ENCODE measurements at places on chromosomes 3 and 15.
A peak's percentile ranks its signal among the peaks of the same experiment; 100 is the strongest.

DNA sequence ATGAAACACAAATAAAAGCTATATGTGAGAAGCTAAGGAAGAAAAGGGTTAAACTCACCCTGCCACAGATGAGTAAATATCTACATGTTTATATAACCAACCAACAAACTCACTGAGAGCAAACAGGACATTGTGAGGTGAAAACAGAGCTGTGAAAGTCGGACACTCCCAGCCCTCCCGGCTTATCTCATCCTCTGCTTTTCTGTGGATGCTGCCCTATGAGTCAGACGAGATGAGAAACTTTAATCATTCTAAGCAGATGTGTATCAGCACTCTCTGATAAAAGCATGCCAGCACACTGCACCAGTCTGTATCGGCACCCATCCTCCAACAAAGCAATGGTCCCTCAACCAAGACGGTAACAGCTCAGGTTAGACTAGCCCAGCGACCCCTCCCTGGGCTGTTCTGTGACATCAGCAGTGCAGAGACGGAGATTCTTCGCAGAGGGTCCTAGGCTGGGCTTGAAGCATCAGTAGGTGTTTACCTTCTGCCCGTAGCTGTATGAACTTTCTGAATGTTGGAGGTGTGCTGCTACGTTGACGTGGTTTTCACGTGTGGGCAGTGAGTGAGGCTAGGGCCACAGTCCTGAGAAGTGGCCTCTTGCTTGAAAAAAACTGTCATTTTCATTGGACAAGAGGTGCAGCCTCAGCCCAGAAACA lies 119.8 kb upstream of the ALDH1A3 start:
- DNase-seq, result peak; percentile 85

DNA sequence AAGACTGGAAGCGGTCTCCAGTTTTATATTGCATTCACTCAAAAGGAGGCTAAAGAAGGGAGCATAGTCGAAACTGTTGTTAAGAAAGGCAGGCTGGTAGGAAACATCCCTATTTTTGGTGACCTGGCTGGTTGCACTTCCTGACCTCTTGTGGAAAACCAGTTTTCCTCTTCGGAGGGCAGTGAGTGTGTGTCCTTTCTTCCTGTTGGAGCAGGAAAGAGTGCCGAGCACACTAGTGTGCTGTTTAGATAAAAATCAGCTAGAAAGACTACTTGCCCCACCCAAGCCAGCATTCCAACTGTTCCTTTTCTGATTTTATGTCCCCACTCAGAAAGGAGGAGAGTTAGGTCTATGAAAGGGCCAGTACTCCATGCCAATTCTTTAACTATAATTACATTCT lies 65.1 kb upstream of the CCR4 start:
- DNase-seq, result no peak

GRCh38 chr15:38335116-38335515 lies 82.5 kb downstream of the SPRED1 start:
- no peak for DNase-seq

DNA sequence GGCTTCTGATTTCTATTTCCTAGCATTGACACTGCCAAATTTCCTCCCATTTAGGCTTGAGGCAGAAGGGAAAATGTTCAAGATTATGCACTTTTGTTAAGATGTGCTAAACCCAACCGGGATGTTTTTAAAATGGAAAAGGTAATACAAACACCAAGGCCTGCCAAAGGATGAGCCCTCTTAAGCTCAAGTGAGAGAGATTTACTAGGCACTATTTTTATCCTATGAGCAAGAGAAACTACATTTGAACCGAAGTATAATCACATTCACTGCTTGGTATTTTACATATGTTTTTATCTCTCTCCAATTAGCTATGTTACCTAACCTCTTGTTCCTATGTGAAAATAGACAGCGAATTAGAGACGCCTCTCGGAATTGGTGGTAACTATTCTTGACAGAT lies 295.8 kb downstream of the GABRB3 start:
- DNase-seq, result no peak

GRCh38 chr3:52240059-52240885 lies 1.3 kb upstream of the TWF2 start:
- DNase-seq, result peak; percentile 67

GRCh38 chr3:128452678-128453275 lies 13.9 kb downstream of the DNAJB8 start:
- no peak for DNase-seq

DNA sequence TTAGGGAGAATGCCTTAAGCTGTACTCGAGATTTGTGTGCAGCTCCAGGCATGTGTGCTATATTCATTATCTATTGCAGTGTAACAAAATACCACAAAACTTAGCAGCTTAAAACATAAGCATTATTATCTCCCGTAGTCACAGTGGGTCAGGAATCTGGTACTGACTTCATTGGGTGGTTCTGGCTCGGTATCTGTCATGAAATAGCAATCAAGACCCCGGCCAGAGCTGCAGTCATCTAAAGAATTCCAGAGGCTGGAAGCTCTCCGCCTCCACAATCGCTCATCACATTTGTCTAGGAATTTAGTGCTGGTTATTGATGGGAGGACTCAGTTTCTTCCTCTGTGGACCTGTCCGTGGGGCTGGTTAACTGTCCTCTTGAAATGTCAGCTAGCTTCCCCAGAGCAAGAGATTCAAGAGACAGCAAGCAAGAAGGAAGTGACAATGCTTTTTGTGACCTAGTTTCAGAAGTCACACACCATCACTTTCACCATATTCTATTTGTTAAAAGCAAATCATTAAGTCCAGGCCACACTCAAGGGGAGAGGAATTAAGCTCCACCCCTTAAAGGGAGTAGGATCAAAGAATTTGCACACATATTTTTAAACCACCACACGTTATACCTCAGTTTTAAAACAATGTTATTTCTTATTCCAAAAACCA lies 76.1 kb downstream of the TOP2B start:
- no peak for DNase-seq

DNA sequence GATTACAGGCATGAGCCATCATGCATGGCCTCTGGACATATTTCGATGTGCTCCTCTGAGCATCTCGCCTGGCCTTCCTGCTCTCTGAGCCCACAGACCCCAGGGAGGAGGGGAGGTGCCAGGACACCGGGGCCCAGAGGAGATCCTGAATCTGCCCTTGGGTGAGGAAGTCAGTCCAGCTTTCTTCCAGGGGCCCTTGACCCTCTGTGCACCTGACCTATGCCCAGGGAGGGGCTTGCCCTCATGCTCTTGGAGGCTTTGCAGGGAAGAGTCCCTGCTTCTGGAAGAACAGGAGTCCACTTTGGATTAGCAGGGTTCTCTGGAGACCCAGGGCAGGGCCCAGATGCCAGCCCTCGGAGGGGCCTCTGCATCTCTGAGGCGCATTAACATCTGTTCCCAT lies 1.4 kb downstream of the ACSBG1 start:
- DNase-seq, result no peak

DNA sequence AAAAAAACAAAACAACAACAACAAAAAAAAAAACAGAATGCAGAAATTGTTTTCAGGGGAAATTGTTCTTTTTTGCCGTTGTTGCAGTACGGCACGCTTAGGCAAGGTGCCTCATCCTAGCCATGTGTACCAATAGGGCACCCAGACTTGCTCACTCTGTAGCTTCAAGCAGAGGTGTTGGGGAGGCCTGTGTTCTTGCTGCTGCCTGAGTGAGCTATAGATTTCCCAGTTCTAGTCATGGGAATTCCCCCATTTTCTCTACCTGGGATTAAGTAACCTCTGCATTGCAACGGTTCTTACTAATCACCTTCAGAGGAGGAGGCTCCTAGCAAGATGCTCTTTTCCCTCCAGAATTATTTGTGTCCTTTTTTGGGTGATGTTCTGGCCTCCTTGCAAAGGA lies 12.9 kb upstream of the PARL start:
- no peak for DNase-seq

- DNase-seq, result peak; percentile 99
These were observed 19.8 kb upstream of the NUDT16 start for GRCh38 chr3:131361464-131362421.

DNA sequence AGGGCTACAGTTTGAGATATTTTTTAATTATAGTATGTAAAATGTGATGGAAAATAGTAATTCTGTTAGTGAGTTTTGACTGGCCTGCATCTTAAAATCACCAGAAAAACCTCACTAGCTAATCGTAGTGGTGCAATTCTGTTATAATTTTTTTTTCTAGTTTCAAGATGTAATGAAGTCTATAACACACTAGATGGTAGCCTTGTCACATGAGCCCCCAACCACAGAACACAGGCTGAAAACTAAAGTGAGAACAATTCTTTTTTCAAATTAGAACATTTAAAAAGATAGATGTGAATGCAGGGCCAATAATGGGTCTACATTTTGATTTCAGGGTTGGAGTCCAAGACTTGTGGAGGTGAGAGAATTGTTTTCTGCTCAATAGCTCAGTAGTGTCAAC lies 83.3 kb upstream of the KCNH8 start:
- peak; percentile 15 for DNase-seq

- DNase-seq, result no peak
These were observed 32.5 kb downstream of the ARHGEF3 start for GRCh38 chr3:56769116-56769707.

DNA sequence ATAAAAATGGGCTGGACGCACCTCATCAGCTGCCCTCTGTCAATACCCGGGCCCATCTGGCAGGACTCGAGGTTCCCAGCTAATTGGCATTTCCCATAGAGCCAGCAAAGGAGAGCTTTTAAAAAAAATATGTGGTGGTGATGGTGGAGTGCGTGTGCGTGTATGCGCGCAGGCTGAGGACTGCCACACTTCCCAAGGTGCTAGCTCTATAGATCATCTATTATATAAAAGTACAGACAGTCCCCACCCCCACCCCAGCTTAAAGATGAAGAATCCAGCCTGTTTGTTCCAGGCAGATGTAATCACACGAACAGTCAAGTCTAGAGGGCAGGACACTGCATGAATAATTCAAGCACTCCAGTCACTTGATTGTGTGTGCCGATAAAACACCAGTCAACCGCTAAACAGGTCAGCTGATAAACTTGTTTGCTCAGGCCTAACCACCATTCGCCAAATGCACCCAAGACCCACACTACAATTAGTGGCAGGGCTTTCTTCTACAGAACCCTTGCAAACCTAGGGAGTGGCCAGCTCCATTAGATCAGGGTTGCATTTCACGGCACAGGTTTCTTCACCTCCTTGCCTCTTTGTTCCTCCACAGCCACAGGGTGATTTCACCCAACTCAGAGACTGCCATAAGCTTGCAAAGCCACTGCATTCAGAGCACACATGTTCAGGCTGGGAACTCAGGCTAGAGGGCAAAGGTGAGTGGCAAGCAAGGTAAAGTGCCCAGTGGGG lies 5.8 kb downstream of the TLE3 start:
- DNase-seq, result peak; percentile 67

- DNase-seq, result no peak
These were observed 165.8 kb upstream of the SLC24A5 start for GRCh38 chr15:47955021-47955420.

DNA sequence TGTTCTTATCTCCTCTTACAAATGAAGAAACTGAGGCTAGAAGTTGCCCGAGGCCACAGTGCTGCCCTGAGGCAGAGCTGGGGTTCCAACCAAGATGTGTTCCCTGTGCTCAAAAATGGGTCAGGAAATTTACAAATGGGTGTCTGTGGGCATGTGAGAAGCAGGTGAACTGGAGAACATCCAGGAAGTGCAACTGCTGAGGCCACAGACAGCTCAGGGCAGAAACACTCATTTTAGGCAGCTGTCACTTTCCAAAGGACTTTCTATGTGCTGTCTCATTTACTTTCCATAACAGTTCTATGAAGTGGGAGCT lies 47.2 kb upstream of the ATP2B2 start:
- DNase-seq, result no peak

DNA sequence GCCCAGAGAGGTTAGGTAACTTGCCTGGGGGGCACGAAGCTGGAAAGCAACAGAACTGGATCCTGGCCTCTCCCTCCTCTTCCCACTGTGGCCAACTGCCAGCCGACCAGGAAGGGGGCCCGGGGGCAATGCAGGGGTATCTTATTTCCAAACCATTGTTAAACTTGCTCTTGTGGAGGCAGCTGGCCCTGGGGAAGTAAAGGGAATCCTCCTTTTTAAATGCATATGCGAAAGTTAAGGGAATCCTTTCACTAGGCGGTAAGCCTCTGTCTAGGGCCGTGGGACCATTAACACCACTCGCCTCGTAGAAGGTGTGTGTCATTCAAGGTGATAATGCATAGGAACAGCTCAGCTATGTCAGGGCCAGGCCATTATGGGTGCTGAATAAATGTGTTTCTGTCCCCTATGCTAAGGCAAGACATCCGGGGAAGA lies 68.6 kb downstream of the ST6GAL1 start:
- no peak for DNase-seq

DNA sequence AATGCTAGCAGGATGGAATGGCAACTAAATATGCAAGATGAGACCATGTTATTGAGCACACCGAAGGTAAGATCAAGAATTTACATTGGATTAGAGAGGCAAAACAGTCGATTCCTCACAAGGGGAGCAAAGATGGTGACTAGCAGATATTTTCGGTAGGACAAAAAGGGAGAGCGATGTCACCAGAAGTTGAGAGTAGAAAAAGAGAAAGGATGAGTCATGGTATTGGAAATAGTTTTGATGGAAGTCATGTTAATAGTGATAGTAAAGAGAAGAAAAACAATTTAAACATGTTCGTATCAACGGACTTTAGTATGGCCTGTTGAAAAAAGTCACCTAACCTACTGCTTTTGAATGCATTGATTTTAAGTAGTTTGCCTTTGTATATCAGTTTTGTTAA lies 55.0 kb downstream of the UBE2E2 start:
- DNase-seq, result no peak

- DNase-seq, result no peak
These were observed 157.7 kb upstream of the PROK2 start for GRCh38 chr3:71942432-71943187.

- DNase-seq, result peak; percentile 87
These were observed 35.8 kb upstream of the THSD4 start for GRCh38 chr15:71079208-71080044.

GRCh38 chr3:53195602-53196574 lies 34.9 kb downstream of the PRKCD start:
- no peak for DNase-seq

DNA sequence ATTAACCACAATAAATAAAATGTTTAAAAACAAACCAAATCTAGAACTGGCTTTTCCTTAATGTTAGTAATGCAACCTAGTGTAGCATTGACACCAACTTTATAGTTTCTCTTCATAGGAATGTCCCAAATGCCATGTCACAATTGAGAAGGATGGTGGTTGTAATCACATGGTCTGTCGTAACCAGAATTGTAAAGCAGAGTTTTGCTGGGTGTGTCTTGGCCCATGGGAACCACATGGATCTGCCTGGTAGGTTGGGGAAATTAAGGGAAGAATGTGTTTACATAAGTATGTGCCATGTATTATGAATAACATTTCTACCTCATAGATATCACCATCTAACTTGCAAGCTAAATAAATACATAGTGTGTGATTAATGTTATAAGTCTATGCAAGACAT lies 84.4 kb upstream of the GOLGA6B start:
- no peak for DNase-seq

DNA sequence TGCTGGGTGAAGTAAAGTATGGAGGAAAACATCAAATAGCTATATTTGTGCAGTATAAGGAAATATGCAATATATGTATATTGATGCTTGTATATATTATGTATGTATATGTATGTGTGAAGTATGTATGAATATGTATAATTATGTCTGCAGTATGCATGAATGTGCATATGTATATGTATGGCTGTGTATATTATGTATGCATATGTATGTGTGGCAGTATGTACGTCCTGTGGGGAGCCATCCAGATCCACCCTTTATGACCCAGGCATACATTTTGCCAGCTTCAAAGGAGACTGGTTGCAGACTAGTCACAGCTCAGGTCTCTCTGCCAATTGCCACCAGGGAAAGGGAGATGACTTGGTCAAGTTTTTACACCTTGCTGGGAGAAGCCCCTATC lies 24.1 kb downstream of the CCDC54 start:
- DNase-seq, result no peak

GRCh38 chr3:15108869-15109268 lies 9.9 kb upstream of the RBSN start:
- DNase-seq, result no peak

Measured in LNCaP clone FGC (cell line).